ENCODE measurements at places on chromosomes 7 and 10.

DNA sequence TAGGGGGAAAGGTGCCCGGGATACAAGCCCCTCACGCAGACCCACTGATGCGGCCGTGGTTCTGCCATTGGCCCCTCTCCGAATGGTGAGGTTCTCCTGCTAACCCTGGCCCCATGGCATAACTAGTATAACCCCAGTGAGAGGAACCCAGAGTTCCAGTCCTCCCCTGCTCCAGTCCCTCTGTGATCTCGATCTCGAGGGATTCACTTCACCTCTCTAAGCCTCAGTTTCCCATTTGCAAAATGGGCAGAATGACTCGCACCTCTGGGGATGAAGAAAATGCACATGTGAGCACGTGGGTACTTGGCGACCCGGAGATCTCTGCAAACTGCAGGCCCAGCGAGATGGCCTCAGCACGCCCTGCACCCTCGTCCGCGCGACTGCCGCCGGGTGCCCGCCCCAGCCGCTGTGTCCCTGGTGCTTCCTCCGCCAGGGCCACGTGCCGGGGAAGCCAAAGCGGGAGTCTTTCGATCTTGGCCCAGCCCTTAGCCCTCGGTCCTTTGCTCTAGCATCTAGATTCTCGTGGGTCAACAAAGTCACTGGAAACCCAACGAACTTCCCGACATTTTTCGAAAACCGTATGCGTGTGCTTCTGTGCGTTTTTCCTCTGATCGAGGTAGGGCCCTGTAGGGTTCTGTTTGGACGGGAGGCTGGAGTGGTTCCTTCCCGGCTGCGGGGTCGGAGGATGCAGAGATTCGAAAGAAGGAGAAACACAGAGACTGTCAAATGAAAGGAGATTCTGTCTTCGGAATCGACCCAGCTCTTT lies 169.8 kb downstream of the UBE2H start:
- DNase-seq: no peak

GRCh38 chr10:71653044-71653443 lies 66.5 kb downstream of the C10orf105 start:
- DNase-seq: no peak

GRCh38 chr7:42624471-42624870 lies 287.4 kb downstream of the C7orf25 start:
- DNase-seq: no peak

GRCh38 chr7:127682140-127682539 lies 30.1 kb downstream of the SND1 start:
- DNase-seq: no peak

DNA sequence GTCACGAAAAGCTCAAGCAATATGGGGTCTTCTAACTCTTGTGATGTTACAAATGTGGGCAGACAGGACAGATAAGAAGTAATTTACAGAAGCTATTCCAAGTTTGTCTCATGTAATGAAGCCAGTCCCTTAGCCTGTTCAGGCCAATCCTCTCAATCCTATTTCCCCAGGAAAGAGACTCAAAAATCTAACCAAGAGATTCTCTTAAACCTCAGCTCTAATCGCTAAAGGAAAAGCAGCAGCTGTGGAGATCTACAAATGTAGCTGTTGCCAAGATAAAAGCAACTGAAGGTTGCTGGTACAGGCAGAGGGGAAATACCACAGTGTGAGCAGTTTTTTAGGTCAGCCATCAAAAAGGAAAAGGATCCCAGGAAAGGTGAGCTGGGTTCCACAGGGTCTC lies 39.3 kb downstream of the ANK3 start:
- DNase-seq: no peak

DNA sequence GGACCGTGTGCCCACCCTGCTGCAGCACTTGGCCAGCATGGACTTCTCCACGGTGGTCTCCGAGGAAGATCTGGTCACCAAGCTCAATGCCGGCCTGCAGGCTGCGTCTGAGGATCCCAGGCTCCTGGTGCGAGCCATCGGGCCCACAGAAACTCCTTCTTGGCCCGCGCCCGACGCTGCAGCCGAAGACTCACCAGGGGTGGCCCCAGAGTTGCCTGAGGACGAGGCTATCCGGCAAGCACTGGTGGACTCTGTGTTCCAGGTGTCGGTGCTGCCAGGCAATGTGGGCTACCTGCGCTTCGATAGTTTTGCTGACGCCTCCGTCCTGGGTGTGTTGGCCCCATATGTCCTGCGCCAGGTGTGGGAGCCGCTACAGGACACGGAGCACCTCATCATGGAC lies 1.4 kb downstream of the RBP3 start:
- no peak for DNase-seq

- DNase-seq: no peak
These were observed 211.0 kb downstream of the NEBL start for GRCh38 chr10:20686015-20686635.

DNA sequence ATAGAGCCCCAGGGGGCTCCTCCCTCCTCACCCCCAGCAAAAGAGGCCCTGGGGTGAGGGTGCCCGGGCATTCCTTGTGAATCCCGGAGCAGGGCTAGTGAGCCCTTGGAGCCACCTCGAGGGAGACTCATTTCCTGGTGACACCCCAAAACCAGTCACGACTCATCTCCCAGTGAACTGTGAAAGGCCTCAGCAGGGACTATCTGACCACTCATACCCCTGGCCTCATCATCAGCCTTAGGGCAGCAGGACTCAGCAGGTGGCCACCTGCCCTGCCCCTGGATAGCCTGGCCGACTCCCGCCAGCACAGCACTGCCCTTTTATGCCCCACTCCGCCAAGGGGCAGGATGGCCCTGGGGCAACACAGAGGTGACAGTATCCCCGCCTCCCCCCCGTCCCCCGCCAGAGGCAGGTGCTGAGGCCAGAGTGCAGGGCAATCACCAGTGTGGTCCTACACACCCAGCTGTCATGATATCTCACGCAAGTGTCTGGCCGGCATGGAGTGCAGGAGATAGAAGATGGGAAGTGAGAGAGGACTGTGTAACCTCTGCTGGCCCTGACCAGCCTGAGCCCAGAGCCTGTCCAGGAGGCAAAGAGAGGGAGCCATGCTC lies 3.2 kb downstream of the SNCG start:
- DNase-seq: no peak

GRCh38 chr10:124033887-124034218 lies 59.5 kb downstream of the CHST15 start:
- no peak for DNase-seq

DNA sequence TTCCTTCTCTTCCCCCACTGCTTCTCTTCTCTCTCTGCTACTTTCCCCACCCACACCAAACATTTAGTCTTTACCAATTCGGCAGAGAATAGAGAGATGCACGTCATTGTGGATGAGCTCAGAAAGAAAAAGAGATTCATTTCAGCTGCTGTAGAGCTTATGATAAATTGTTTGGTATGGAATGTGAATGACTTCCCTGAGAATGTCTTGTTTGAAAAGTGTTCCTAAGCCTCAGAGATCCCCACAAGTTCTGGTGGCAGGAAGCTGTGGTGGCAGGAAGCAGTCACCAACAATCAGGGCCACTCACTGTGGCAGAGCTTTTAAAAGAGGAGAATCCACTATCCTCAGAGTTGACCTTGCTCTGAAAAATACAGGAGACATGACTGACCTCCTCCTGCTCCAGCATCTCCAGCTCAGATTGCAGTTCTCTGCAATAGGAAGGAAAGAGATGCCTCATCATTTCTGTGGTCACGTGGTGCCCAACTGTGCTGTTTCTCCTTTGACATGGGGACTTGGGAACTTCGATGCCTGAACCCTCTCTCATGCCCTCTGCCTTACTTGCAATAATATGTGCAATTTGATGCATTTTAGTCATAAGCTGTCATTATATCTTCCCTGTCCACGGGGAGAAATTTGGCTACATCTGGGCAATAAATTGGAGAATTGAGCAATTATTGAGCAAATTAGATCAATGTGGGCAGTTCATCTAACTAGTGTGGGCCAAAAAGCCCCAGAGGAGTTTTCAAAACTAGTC lies 76.5 kb downstream of the BMPER start:
- DNase-seq: no peak

DNA sequence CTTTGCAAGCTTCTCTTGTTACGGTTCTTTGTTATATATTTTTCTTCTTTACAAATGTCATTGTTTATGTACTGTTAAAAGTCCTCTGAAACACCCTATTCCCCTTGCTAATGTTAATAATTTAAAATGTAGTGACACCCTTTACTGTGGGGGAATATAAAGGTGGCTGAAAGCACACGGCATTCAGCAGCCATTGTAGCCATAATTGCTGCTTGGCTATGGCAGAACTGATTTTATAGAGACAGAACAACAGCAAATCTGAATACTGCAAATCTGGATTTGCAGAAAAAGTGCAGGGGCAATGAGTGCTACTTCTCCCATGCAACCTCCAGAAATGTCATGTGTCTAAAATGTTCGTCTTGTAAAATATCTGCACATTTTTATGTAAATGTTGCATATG lies 3.7 kb upstream of the WASL start:
- DNase-seq: no peak

DNA sequence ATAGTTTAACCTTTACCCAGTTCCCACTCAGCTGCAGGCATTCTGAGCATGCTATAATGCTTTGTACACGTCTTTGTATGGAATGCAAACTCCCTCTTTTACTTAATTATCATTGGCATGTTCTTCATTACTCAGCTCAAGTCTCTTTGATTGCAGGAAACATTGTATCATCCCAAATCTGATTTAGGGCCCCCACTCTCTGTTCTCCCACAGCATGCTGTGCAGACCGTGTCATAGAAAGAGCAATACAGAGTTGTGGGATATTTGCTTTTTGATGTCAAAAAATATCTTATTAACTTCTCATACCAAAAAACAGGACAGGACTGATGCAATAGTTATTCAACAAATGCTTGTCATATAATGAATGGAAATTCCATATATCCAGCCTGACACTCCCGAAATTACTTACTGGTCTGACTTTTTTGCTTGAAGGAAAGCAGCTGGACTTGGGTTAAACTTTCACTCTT lies 1081.5 kb upstream of the C7orf33 start:
- DNase-seq: no peak

GRCh38 chr7:132871419-132871818 lies 210.5 kb downstream of the CHCHD3 start:
- DNase-seq: no peak

- DNase-seq: no peak
These were observed 32.3 kb downstream of the AOAH start for GRCh38 chr7:36691983-36692382.

GRCh38 chr10:122550983-122551382 lies 9.6 kb upstream of the DMBT1 start:
- DNase-seq: no peak

DNA sequence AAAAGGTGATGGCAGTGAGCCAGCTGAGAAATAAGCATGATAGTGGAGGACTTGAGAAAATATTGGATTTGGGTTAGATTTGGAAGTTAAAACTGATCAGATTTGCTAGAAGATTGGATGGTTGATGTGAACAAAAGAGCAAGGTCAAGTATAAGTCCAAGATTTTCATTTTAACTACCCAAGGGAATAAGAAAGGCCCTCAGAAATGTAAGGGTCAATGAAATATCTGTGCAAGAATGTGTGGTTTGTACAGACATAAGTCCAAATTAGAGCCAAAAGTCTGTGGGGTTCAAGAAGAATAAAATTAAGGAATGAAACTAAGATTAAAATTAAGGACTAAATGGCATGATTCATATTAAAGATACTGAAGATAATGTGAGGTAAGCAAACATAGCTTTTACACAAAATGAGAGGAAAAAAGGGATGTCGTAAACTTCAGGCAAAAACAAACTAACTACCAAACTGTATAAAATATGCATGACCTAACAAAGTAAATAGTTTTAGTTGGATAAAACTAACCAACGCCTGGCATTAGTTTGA lies 78.4 kb upstream of the CACNA2D1 start:
- DNase-seq: no peak

DNA sequence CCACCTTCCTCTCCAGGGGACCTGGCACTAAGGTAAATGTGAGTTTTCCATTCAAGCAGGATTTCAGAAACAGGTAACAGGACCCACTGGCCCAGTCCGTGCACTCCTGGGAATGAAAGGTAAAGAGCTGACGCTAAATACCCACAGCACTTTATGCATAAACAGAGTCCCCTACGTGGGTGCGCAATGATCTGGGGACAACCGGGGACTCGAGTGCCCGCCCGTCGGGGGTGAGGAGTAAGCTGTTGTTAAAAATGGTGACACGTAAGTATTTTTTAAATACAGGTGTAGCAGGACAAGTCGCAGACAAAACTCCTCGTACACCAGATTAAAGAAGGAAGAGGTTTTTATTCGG lies 47.2 kb upstream of the PPP2R2D start:
- DNase-seq: no peak

- no peak for DNase-seq
These were observed 89.0 kb downstream of the SEMA3D start for GRCh38 chr7:85097844-85098243.

DNA sequence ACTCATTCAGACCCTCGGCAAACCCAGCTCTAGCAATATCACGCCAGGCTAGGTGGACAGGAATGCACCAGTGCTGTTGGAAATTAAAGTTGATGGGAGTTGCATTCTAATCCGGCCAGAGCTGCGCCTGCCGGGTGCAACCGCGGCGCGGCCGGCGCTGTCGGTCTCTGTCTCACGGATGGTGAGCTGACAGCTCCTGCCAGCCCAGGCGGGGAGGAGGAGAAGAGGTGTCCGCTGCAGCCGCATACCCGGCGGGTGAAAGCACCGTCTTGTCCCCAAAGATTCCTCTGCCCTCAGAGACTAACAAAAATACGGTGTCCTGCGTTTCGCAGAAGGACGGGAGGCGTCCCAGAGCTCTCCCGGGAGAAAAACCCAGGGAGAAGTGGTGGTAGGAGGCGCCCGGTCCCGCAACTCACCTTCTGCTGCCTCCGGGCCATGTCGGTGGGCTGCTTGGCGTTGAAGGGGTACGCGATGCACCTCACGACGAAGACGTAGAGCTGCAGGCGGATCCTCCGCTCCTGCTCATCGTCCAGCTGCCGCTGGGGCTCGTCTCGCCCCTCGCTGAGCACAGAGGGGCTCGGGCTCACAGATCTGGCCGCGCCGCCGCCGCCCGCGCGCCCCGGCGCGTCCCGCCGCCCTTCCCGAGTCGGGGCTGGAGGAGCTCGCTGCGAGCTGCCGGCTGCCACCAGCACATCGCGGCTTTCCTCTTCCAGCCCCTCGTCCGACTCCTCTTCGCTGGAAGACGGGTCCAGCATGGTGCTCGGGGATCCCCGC lies 490 bp downstream of the CADPS2 start:
- DNase-seq: no peak

DNA sequence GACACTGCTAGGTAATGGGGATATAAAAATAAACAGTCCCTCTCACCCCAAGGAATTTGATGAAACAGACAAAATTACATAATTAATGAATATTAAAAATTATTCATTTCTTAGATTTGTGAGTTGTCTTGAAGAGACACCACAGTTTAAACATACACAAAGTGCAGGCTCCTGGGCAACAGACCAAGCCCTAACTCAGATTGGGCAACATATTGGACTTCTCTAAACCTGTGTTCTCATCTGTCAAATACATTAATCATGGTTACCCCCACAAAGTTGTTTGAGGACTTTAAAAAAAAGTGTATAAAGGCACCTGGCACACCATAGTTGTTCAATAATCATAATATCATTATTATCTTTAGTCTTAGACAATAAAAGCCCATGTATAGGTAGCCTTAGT lies 62.5 kb upstream of the CAPZA2 start:
- no peak for DNase-seq

GRCh38 chr10:86203162-86203905 lies 163.3 kb downstream of the GRID1 start:
- no peak for DNase-seq

GRCh38 chr10:131842351-131843088 lies 58.3 kb upstream of the PPP2R2D start:
- no peak for DNase-seq

- DNase-seq: no peak
These were observed 55.7 kb downstream of the CCDC3 start for GRCh38 chr10:12945690-12946359.
